ENCODE measurements at places on chromosomes 1 and 21. TPM values are rescaled to one million over a fixed set of nuclear protein-coding genes. Genes with fewer than 3 reads are reported as not detected.

DNA sequence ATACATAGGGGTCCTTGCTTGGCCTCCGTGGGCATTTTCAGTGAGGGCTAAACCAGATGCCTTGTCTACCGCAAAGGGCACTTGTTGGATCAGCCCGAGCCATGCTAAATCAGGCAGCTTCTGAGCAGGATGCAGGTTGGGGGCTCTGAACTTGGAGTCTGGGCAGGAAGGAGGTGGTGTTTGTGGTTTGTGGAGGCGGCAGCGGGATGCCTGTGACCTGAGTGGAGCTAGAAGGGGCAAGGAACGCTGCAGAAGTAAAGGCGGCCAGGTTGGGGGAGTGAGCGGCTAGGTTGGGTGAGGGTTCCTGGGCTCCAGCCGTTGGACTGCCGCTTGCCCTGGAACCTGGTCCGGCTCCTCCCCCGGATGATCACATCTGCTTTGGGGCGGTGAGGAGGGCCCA, 183.9 kb downstream of the CAMTA1 start:
- DNase-seq = no peak

- no peak for DNase-seq
Measured at GRCh38 chr1:84020151-84020550, 21.2 kb upstream of the TTLL7 start.

GRCh38 chr21:45496151-45496967, 45.9 kb downstream of the SLC19A1 start:
- no peak for DNase-seq

The METTL25B gene
- total RNA-seq = 24.1 TPM

DNA sequence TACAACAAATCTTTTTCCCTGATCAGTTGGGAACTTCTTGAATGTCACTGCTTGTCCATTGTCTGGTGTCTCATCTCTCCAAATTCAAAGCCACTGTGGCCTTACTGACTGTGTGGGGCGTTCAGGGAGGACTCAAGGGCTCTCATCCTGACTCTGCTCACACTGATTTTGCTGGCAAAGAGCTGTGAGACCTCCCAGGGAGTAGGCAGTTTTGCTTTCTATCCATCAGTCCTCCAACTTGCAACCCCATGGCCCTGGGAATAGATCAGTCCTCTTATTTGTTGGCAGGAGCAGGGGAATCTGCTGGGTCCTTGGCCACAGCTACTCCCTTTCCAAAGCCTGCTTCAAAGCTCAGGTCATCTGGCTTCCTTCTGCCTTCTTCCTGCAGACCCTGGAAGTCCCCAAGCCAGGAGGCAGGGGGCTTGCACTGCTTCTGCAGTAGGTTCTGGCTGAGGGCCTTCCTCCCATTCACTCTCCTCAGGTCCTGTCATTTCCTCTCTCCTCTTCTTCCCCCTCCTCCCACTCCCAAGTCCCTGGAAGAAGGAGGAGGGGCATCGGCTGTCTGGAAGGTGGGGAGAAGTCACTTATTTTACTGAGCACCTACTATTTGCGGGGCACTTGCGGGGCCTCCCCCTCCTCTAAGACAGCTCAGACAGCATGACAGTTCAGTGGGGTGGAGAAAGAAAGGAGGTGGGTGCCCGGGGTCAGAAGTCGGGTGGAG, 876 bp upstream of the NAV1 start:
- DNase-seq = no peak

DNA sequence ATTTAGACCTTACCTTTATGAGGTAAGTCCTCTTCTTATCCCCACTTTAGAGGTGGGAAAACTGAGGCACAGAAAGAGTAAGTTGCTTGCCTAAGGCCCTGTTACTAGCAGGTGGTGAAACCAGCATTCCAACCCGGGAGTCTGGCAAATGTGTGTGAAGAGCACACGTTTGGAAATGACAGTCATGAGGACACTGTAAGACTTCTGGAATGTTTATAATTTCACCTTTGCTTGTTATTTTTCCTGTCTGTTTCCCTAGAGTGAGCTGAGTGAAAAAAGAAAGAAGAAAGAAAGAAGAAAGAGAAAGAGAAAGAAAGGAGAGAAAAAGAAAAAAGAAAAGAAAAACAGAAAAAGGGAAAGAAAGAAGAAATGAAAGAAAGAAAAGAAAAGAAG, 21.2 kb upstream of the LGALS8 start:
- DNase-seq = no peak

GRCh38 chr1:72521659-72522058, 239.3 kb upstream of the NEGR1 start:
- DNase-seq = no peak

The PROX1 gene
- 0.32 TPM for total RNA-seq

The GBP7 gene
- total RNA-seq = not detected

- no peak for DNase-seq
Measured at GRCh38 chr1:22142315-22143064, 407 bp downstream of the WNT4 start.

GRCh38 chr21:26453267-26453666, 119.8 kb downstream of the CYYR1 start:
- DNase-seq = no peak

DNA sequence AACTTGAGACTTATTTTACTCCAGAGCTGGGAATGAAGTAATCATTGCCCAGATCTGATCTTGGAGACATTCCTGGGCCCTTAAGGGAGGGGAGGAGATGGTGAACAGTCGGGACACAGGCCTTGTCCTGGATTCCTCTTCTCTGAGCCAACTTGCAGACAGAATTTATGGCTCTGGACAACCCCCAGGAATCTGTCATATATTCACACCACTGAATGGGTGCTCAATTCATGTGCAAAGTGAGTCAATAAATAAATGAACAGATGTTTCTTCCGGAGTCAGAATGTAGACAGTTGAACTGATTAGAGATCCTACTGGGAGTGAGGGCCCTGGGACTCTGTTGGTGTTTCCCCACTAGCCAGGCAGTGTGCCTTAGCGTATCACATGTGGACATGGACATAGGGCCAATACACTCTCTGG, 2.6 kb downstream of the TUFT1 start:
- no peak for DNase-seq

All from osteocyte (in vitro differentiated cells).